ENCODE measurements at places on chromosomes 2 and 18. TPM values are rescaled to one million over a fixed set of nuclear protein-coding genes. Genes with fewer than 3 reads are reported as not detected.

The IL1RN gene
- total RNA-seq = 0.31 TPM

The AGXT gene
- total RNA-seq = not detected

The SPDYA gene
- total RNA-seq = 12.7 TPM

The DTNA gene
- total RNA-seq = not detected

The LYG2 gene
- total RNA-seq = not detected

The KIF1A gene
- not detected for total RNA-seq
